NCI-H2081 treated with DMSO at 0.1 percent for 48 hours (cell line): ENCODE measurements at places on chromosomes 16 and 17.

DNA sequence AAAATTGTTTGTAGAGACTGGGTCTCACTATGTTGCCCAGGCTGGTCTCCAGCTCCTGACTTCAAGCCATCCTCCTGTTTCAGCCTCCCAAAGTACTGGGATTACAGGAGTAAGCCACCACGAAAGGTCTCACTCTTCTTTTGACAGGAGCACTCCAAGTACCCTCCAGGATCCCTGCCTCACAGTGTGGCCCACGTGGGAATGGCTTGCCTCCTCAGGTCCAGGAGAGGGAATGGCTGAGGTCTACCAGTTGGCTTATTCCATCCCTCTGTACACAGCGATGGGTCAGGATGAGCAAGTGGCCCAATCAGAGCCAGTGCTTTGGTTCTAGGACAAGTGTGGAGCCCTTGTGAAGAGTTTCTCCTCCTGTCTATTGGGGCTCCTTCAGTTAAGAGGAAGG lies 73.7 kb upstream of the ZNF423 start:
- DNase-seq, result no peak

- no peak for DNase-seq
Observed at GRCh38 chr16:89761304-89761922, 40.1 kb downstream of the ZNF276 start.

GRCh38 chr17:17344507-17345293 lies 41.5 kb downstream of the NT5M start:
- no peak for DNase-seq

- DNase-seq, result no peak
Observed at GRCh38 chr17:5715478-5715877, 131.2 kb upstream of the NLRP1 start.

GRCh38 chr16:68499006-68499405 lies 40.1 kb upstream of the ZFP90 start:
- no peak for DNase-seq

DNA sequence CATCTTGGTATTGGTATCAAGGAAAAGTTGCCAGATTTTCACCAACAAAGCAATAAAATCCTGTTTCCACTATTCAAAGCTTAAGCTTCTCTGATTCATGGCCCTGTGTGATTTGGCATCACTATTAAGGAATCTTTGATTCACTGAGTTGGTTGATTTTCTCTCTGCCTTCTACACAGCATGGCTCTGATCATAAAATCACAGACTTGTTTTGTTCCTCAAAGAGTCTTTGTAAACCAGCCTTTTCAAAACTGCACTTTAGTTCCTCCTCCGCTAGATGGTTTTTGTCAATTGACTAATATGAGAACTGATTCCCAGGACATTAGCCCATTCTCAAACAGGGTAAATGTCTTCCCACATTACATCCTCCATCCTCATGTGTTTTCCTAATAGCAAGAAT lies 197.6 kb downstream of the DNAH9 start:
- no peak for DNase-seq

DNA sequence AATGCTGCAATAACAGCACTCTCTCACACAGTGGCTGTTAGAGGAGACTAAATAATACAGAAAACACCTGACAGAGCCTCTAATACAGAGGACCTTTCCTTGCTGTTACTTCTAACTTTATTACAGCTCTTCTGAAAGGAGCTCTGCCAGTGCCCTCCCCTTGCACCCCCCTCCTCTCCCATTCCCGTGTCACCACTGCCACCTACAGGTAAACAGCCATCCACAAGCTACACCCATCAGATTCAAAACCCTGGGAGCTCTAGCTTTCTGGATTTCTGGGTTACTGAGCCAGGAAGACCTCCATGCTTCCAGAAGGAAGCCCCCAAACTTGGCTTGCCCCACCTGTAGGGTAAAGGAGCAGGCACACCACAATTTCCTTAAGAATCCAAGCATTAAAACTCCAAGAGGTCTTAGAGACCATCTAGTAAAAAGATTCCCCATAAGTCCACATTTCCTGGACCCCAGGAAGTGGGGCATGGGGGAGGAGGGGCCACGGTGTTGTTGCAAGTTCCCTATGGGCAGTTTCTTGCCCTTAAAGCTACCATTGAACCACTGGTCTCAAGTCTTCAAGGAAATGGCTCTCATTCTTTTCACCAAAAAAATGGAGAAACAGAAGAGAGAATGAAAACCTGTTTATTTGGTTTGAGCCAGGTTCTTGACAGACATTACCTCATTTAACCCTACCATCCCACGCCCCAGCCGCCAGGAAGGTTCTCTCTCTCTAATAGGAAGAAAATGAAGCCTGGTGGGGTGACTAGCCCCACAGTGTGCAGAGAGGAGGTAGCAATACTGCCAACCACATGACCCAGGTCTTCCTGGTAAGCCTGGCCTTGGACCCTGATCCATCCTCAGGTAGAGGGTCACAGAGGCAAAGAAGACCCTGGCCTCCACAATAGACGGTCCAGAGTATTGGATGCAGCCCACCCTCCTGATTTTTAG lies 52.8 kb downstream of the TOM1L2 start:
- no peak for DNase-seq

GRCh38 chr16:50245417-50246298 lies 20.7 kb upstream of the ADCY7 start:
- no peak for DNase-seq

DNA sequence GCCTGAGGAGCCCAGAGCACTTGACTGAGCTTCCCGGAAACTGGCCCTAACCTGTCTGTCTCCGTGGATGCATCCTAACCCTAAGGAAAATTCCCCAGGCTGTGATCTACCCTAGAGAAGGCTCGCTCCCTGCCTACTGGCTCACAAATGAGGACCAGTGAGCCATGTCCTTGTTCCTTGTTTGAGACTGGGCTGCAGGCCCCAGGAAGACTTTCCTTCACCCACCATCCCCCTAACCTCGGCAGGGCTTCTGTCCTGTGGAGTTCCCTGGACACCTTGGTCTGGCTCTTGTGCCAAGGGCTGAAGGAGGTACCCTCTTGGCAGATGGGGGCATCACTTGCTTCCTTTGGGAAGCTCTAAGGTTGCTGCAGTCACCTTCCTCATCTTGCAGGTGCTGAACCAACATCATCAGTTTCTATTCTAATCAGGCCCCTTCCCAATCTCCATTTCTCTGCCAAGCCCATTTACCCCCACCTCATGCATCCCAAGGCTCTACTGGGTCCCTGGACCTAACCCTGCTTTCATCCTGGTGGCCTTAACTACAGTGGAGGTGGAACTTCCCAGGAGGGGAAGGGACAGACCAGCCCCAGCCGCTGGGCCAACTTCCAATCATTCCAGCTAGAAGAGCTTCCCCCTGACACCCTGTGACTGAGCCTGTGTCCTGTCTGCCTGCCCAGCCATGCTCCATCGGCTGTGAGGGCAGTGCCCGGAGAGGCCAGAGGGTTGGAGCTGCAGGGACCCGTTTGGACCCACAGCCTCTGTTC lies 12.4 kb downstream of the RNF40 start:
- DNase-seq, result no peak

GRCh38 chr16:4698321-4699045 lies 5.1 kb downstream of the NUDT16L1 start:
- no peak for DNase-seq

DNA sequence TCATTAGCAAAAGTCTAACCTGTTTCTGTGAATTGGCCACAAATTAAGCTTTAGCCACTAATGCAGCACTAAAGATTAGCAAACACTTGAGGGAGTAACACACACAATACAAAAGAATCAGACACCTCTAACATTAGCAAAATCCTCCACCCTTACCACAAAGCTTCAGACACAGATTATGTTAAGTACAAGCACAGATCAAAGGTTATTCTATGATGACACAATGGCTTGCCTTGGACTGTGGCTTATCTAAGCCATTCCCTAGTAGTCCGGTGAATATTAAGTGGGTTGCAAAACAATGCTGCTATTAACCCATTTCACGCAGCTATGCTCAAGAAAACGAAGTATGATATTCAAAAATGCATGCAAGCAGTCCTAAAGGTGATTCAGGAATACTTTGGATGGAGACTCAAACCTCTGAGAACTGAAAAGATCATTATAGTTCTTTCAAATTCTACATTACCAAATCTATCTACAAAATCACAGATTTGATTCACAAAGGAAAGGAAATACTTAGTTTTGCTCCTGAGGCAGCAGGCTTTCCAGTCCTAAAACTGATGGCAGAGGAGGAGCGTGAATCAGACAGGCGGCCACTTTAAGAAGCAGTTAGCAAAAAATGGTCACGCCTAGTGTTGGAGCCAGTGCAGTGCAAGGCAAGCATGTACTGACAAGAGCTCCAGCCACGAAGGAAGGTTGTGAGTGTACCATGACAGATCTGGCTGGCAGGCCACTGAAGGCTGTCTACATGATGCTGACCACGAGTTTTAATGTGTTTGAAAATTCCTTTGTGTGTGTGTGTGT lies 67.2 kb downstream of the PARN start:
- DNase-seq, result no peak

- DNase-seq, result no peak
Observed at GRCh38 chr17:81844887-81845286, 10.0 kb upstream of the PPP1R27 start.

GRCh38 chr17:3688852-3689261 lies 7.1 kb downstream of the P2RX5 start:
- no peak for DNase-seq

DNA sequence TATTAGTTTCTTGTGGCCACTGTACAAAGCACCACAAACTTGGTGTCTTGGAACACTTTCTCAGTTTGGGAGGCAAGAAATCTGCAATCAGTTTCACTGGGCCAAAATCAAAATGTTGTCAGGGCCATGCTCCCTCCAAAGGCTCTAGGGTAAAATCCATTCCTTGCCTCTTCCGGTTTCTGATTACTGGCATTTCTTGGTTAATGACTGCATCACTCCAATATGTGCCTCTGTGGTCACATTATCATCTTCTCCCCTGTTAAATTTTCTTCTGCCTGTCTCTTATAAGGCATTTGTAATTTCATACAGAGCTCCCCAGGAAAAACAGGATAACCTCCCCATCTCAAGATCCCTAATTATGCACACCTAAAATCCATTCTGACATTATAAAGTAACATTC lies 34.8 kb downstream of the ZNF287 start:
- no peak for DNase-seq

DNA sequence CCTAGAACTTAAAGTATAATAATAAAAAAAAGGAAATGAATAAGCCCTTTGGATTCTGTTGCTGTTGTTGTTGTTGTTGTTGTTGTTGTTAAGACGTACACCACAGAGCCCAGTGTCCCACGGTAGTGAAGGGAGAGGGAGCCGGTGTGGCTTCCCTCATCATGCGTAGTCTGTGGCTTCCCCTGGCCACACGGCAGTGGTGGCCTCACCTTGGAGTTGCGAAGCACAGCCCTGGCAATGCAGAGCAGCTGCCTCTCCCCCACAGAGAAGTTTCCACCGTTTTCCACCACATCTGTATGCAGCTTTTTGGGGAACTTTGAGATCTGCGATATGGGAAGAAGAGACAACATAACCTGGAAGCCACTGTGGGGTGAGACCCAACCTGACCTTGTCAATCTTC lies 14.1 kb upstream of the ABCC12 start:
- DNase-seq, result no peak

DNA sequence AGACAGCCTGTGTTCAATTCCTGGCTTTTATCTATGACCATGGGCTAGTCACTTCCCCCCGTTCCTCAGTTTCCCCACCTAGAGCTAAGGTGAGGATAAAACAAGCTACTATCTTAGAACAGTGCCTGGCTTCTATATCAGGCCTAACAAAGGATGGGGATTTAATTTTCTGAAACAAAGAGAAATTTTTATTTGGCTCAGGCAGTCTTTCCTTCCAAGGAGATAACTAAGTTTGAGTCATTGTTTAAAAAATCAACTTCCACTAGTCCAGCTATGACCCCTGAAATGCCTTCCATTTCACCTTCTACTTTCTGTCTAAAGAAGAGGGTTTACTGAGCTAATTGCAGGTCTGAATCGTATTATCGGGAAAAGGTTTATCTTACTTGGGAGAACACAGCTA lies 99.0 kb downstream of the CMIP start:
- no peak for DNase-seq

DNA sequence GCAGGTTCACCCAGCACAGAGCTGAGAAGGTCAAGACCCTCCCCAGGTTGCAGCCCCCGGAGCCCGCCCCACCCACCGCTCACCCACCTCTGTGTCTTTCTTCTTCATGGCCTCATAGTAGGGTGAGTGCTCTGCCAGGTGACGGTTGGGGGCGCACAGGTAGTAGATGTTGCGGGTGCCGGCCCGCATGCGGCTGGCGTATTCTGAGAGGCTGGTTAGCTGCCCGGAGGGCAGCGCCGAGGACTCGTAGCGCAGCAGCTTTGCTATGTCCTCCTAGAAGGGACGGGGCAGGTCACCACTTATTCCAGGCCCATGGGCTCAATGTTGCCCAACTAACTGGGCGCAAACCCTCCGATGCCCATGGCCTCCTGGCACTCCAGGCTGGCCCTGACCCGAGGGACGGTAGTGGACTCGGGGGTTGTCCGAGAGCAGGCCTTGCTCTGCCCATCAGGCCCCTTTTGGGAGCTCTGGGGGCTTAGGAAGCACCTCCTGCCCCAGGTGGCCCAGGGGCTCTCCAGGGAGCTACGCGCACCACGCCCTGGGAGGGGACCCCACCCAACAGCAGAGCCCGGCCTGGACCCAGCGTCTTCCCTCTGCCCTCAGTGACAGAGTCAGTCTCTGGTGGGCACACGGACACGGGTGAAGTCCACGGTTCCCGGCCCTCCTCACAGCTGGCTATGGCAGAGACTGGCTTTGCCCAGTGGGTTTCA lies 9.9 kb downstream of the DNASE1 start:
- no peak for DNase-seq

DNA sequence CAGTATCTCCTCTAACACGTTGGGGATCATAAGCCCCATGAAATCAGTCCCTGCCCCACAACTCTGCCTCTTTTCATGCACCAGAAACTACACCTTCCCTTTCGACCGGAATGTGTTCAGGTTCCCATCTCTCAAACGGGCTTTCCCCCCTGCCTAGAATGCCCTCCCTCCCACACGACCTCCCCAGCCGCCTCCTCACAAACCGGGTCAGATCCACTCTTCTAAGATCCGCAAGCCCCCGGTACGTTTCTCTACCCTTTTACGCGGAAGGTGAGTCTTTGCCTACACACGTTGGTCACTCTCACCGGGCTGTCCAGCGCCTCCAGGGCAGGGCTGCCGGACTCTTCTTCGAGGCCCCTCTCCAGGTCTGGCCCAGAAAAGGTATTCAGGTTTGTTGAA lies 708 bp downstream of the DHX33 start:
- no peak for DNase-seq

DNA sequence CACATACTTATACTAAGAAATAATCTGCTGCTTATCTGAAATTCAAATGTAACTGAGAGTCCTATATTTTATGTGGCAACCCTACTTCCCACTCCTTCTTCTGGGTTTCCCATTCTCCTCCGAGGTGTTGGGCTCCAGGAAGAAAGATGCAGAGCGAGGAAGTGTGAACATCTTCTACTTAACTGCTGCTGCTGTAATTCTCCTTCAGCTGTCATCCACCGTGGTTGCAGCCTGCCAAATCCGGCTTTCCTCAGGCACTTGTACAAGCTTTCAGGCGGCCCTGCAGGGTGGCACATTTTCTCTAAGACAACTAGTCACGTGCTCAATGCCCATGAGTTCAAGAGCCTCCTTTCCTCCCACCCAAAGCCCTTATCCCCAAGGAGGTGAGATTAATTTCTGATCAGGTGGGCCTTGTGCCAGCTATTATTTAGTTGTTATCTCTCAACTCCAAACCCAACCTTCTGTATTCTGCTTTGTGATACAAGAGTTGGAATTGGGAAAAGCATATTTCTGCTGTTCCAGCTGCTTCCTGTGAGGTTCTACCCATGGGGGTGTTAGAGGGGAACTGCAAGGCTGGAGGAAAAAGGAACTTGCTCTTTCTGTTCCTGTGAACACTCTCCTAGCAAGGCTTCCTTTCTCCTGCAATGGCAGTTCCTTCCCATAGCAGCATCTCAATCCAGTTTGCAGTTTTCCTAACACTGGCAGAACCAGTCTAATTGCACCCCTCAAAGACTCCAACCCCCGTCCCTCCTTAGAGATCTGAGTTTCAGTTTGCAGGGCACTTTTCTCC lies 67.6 kb upstream of the RBBP6 start:
- no peak for DNase-seq
